ENCODE measurements at places on chromosomes 16 and 17.

GRCh38 chr16:5428932-5429331 lies 331.3 kb upstream of the EEF2KMT start:
- DNase-seq = no peak

- DNase-seq = no peak
Measured at GRCh38 chr17:9427465-9428315, 147.9 kb downstream of the STX8 start.

GRCh38 chr17:81821603-81822311 lies 11.3 kb downstream of the MCRIP1 start:
- DNase-seq = peak; percentile 80

GRCh38 chr17:67467500-67468455 lies 90.7 kb downstream of the PITPNC1 start:
- DNase-seq = no peak

DNA sequence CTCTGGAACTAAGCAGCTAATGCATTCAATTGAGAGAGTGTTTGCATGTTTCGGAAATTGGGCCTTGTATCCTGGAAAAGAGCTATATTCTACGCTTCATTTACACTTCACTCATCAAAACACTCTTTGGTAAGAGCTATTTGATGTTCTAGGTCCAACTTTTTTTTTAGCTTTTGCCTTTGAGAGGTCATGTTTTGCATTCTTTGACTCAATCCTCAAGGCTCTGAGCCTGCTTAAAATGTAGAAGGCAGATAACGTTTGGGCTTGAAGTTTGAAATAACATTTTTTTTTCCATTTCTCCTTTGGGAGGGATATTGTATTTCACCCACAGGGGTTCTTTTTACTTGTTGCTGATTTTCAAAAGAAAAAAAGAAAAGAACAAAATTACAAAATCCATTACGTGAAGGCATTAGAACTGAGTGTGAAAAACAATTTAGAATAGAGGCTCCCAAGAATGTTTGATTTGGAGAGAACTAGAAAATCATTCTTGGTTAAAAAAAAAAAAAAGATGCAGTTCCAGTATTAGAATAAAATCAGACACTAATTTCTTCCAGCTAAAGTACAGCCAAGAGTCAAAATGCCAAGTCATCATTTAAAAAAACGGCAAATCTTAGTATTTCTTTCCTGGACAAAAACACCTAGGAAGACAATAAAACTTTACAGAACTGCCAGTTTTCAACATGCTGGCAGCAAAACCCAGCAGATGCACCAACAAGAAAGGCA lies 268.5 kb downstream of the GRIN2A start:
- DNase-seq = no peak

DNA sequence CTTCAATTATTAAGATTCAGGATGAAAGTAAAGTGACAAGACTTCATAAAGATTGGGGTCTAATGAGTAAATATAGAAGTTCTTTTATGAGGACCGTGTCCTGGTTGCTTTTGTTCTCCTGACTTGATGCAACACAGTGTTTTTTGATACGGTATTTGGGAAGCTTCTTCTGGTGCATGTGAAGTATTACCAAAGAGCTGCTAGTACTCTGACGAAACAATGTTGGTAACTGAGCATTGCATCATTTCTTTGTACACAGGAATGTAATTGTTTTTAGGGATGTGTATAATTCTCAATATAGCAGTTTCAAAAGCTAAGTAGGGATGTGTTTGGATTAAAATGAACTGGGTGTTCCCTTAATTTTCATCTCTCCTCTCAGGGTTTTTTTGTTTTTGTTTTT lies 15.9 kb downstream of the KPNB1 start:
- DNase-seq = no peak
